ENCODE measurements at places on chromosomes 2 and 18.
A peak's percentile ranks its signal among the peaks of the same experiment; 100 is the strongest.

DNA sequence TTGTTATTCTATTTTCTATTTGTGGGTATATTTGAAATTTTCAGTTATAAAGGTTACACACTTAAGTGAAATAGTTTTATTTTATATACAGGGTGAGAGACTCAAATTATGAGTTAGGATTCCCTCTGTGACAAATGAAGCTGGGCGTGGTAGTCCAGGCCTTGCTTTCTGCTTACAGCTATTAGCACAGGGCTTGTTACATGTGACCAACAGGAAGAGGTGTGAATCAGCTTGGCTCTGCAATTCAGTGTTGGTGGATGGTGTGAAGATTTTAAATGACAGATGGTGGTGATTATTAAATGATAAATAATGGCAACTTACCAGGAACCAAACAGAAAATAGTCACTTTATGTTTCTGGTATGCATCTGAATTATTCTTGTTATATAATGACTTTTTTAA, 64.4 kb upstream of the NOSTRIN start:
- DNase-seq = no peak

DNA sequence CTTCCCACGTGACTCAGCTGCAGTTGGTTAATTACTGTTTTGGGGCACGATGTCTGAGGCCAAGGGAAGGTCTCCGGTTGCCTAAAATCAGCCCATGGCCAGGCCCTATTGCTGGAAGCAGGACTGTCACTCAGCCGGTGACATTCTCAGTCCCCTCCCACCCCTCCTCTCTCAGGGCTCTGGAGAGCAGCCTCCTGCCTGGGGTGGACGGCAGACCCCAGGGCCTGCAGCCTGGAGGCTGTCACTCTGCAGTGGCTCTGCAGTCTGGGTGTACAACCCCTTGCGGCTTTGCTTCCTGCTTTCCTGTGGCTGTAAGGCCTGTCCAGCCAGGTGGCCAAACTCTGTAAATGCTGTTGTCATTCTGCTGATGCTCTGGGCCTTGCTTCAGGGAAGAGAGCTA, 32.8 kb downstream of the ZBTB7C start:
- DNase-seq = no peak

- DNase-seq = no peak
Measured at GRCh38 chr2:136424112-136424511, 306.2 kb upstream of the CXCR4 start.

DNA sequence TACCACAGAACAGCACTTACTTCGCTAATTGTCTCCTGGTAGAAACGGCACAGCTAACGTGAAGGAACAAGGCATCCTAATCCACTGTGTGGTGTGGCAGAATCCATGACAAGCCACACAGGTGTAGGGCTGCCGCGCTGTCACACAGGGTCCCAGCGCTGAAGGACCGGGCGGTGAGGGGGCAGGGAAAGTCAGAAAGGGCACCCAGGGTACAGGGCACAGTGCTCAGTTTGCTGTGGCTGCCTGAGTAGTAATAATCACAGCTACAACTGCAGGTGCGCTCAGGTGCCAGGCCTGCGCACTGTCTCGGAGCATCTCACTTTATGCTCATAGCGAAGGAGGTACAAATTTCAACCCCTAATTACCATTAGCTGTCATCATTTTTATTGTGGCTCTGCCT, 55.2 kb upstream of the CAB39 start:
- peak; percentile 35 for DNase-seq

DNA sequence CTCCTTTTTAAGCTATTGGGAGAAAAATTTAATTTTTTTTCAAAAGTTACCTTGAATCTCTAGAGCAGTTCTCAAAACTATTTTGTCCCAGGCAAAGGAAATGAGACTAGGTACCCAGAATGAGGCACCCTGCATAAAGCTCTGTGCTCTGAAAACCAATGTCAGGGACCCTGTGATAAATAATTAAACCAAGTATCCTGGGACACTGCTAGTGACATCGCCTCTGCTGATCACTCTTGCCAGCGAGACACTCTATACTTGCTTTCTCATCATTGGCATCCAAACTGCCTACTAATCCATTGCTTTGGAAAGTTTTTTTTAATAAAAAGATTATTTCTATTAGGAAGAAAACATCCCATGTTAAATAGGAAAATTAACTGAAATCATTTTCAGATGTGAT, 1.4 kb downstream of the GKN1 start:
- no peak for DNase-seq

- DNase-seq = peak; percentile 40
Measured at GRCh38 chr18:79508565-79509535, 113.1 kb downstream of the NFATC1 start.

- no peak for DNase-seq
Measured at GRCh38 chr2:164069540-164069939, 333.7 kb upstream of the FIGN start.

DNA sequence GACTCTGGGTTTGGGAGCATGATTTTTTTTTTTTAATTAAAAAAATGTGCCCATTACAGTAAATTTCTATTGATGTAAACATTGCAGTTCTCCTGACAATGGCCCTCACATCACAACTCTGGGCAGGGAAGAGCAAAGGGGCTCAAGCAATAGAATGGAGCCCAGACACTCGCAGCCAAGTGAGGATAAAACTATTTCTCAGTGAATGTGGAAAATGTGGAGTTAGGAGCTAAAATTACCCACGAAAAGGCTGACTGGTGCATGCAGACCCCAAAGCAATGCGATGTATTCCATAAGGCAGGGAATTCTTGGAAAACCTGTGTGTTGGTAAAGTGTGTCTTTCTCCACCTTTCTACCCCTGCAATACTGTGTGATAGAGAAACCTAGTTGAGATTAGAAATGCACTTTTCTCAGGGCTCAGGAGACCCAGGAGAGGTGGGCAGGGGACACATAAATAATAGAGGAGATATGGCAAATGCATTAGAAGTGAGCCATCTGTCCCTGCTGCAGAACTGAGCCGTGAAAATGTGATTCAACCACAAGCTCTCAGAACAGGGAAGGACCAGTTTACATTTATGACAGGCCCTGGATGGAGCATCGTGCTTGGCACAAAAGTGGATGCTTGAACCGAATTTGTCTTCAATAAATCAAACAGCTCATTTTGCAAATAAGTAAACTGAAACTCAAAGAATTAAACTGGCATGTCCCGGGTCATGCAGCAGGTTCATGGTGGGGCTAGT, 100.1 kb downstream of the MYCN start:
- DNase-seq = no peak

DNA sequence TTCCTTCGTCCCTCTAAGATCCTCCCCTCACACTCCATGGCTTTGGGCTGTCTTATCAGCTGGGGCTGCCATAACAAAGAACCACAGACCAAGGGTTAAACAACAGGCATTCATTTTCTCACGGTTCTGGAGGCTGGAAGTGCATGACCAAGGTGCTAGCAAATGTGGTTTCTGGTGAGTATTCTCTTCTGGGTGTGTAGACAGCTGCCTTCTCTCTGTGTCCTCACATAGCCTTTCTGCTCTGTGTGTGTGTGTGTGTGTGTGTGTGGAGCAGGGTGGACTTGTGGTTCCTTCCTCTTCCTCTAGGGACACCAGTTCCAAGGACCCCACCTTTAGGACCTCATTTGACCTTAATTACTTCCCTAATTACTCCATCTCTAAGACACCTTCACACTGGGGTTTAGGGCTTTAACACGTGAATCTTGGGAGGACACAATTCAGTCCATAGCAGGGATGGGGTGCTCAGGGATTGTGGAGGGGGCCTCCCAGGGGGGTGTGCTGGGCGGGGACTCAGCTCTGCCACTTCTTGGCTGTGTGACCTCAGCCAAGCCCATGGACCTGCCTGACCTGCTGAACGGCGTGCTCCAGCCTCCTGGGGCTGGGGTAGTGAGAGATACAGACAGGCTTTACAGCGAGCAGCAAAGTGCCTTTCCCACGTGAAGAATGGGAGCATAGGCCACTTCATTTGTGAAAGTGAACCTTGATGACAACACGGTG, 38.0 kb downstream of the ACKR3 start:
- DNase-seq = no peak

DNA sequence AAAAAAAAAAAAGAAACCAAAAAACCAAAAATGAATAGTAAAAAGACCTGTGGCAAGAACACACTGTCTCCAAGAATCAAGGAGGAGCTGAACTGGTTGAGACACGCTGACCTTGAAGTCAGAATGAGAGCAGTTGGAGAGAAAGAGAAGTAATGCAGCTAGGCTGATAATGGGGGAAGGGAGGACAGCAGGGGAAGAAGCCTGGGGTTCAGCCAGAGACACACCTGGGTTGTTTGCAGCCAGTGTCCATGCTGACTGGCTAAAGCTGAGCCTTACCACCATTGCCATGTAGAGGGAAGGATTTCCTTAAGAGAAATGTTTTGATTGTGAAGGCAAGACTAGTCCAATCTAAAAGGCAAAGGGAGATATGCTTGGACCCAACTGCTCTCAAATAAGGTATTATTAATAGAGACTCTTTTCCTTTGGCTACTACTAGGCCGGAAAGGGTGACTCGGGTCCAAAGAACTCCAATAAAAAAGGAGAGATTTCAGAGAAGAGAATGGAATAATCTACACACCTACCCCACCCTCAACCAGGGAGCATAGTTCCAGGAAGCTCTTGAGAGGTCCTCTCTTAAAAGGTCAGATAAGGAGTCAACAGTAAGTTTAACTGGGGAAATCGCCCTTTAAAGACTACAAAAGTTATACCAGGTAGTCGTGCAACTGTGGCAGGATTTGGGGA, 25.2 kb upstream of the REL start:
- no peak for DNase-seq

DNA sequence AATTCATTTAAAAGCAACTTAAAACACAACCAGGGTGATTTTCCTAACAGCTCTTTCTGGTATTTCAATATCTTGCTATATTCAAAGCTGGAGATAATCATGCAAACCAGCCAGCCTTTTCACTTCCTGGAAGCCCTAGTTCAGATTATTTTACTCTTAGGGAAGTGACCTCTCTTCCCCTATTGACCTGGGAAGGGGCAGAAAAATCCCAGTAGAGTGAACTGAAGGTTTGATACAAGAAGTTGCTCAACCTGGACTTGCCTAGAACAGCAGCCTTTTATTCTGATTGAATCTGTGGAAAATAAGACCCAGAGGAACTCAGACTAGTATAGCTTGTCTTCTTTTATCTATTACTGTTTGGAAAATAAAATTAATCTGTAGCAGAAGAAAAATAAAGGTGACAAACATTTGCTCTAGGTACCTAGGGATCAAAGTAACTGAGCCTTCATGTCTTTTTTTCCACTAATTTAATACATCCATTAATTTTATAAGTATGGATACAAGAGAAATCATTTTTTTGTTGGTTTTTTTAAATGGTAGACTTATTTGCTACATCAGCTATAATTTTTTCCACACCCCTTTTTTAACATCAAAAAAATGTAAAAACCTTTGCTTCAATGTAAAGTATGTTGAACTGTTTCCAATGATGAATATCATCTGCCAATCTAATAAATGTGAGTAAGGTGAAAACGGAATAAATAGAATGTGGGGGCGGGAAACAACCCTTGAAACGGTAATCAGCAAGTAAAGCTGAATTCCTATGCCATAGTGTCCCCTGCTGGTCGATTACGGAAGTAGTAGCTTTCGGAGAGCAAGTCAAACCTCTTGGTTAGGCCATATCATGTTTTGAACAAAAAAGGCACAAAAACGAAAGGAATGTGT, 629.9 kb downstream of the NRXN1 start:
- DNase-seq = no peak

- DNase-seq = no peak
Measured at GRCh38 chr2:176002688-176003210, 682 bp upstream of the LNPK start.

GRCh38 chr18:51191128-51191717, 6.3 kb downstream of the MEX3C start:
- no peak for DNase-seq

DNA sequence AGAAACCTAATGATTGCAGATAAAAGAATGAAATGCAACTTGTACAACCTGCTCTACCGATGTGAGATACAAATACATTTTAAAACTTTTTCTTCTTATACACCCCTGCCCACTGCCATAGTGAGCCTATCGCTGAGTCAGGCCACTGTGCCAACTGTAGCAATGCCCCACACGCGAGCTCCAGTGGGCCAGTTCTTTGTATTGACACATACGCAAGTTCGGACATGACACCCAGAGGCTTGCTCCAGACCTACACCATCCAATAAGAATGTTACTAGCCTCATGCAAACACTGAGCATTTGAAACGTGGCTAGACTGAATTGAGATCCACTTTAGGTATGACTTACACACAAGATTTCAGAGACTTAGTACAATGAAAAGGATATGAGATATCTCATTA, 340.1 kb downstream of the ARHGAP15 start:
- DNase-seq = no peak

GRCh38 chr2:218223046-218223445, 6.1 kb downstream of the ARPC2 start:
- DNase-seq = no peak

- DNase-seq = no peak
Measured at GRCh38 chr2:198518935-198519334, 714.5 kb downstream of the PLCL1 start.

GRCh38 chr2:205216580-205216979, 465.7 kb upstream of the NRP2 start:
- DNase-seq = no peak

- no peak for DNase-seq
Measured at GRCh38 chr2:163771596-163771995, 35.8 kb upstream of the FIGN start.

GRCh38 chr2:157831573-157832315, 44.4 kb downstream of the ACVR1 start:
- DNase-seq = no peak

- no peak for DNase-seq
Measured at GRCh38 chr2:38835015-38835601, 40.6 kb downstream of the DHX57 start.

DNA sequence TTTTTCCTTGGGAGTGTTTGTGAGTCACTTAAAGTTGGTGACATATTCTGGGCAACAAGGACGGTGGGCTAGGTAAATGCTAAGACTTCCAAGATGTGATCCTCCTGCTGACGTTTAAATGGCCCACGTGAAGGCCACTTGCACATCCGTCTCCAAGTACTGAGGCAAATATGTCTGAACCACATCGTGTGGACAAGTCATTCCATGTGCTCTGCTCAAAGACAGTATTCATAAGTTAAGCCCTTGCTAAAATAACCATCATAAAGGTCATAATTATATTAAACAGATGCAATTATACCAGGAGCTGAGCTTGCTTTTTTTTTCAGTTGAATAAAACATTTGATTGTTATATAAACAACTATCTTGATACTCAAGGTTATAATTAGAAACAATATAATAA, 44.8 kb downstream of the SPP2 start:
- DNase-seq = no peak

- no peak for DNase-seq
Measured at GRCh38 chr18:39453882-39454281, 1888.3 kb upstream of the CELF4 start.

GRCh38 chr2:47174733-47175361, 19.7 kb upstream of the STPG4 start:
- DNase-seq = no peak

DNA sequence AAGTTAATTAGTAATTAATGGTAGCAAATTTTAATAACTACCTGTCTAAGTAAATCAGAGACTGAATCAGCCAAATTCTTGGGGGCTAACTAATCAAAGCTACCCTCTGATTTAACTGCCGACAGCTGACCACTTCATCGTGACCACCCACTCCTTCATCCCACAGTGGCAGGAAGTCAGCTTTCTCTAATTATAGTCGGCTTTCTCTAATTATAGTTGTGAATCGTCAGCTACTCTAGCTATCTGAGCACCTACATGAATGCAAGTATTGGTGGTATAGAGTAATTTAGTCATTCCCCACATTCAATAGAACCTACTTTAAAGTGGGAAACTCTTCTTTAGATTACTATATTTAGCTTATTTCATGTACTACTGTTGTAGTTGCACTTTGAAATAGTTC, 185.5 kb downstream of the PTGR3 start:
- DNase-seq = no peak

- no peak for DNase-seq
Measured at GRCh38 chr2:130985206-130985780, 108.0 kb downstream of the FAM168B start.
